Stimulated activated CD4-positive, alpha-beta T cell treated with anti-CD3 and anti-CD28 coated beads, TNF-alpha, amount 100 ng/mL, for 1 hour (primary cell): ENCODE measurements at places on chromosomes 2 and 18.

- no peak for DNase-seq
Observed at GRCh38 chr2:44866152-44866551, 75.3 kb upstream of the SIX3 start.

DNA sequence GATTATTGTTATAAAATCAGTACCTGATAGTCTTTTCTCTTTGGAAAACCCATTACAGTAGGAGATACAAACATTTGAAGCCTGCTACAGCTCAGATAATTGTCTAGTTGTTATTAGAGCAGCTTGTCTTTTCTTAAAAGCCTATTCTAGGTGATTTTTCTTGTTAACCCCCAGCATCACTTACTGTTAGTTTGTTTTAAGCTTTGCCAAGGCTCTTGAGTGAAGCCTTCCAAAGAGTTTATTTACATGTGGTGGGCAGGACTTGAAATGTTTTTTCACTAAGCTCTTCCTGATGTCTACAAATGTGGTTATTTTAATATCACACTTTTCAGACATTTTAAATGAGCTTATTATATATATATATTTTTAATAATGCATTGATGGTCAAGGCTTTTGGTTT is 791.3 kb downstream of the PLCL1 start:
- DNase-seq = no peak

GRCh38 chr2:2861666-2862240 is 515.9 kb downstream of the EIPR1 start:
- DNase-seq = no peak

DNA sequence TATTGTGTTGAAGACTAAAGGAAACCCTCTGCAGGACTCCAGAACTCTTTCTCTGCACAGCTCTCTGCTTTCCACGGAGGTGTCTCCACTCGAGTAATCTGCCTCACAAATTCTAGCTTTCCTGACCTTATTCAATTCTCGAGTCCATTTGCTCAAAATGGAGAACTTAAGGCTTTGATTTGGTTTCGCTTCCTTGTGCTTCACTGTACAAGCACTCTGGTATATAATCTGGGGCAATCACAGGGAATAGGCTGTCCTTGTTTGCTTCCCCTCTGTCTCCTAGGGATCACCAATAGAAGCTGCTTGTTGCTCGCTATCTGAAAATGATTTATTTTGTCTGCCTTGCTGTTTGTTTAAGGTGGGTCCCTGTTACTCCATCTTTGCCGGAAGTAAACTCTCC is 129.1 kb upstream of the DOCK10 start:
- no peak for DNase-seq

DNA sequence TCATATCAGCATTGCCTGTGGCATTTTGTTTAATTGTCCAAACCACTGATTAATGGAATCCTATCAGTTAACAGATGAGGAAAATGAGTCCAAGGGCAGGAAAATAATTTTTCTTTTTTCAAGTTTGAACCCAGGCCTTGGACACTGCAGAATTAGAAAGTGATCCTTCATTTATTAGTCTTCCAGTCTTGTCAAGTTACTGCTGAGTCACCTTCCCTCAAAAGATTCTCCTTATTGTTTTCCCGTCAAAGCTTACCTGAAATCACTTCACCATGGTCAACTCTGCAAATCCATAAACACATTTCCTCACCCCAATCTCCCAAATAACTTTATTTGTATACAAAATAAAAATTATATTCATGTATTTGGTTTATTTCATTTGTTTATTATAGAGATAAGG is 57.9 kb downstream of the WDR75 start:
- no peak for DNase-seq

DNA sequence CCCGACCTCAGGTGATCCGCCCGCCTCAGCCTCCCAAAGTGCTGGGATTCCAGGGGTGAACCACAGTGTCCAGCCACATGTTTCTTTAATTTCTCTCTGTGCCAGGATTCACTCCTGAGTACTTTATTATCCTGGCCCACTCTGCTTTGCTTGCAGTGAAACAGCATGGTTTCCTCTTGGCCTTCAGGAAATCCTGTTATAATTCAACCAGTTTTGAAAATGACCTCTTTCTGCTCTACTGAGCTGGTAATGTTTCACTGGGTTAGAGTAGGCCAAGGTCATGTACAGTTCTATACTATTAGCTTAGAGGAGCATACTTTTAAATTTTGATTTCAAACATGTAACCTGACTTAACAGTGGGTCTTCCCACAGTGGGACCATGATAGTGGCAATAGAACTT is 90.6 kb upstream of the PELI1 start:
- no peak for DNase-seq

DNA sequence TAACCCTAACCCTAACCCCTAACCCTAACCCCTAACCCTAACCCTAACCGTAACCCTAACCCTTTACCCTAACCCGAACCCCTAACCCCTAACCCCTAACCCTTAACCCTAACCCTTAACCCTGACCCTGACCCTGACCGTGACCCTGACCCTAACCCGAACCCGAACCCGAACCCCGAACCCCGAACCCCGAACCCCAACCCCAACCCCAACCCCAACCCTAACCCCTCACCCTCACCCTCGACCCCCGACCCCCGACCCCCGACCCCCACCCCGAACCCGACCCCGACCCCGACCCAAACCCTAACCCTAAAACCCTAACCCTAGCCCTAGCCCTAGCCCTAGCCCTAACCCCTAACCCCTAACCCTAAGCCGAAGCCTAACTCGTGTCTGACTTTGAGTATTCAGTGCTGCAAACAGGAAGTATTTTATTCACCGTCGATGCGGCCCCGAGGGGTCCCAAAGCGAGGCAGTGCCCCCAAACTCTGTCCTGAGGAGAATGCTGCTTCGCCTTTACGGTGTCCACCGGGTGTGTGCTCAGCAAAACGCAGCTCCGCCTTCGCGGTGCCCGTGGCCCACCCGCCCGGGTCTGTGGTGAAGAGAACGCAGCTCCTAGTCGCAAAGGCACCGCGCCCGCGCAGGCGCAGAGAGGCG is 36.0 kb downstream of the FAM110C start:
- no peak for DNase-seq

- no peak for DNase-seq
Observed at GRCh38 chr18:72697706-72698105, 153.6 kb upstream of the CBLN2 start.

- DNase-seq = no peak
Observed at GRCh38 chr2:240686460-240686859, 3.8 kb upstream of the AQP12B start.

- no peak for DNase-seq
Observed at GRCh38 chr18:5488844-5489243, 55.0 kb downstream of the EPB41L3 start.
